Ecto neural progenitor cell (in vitro differentiated cells): ENCODE measurements at places on chromosomes 16 and 17.

DNA sequence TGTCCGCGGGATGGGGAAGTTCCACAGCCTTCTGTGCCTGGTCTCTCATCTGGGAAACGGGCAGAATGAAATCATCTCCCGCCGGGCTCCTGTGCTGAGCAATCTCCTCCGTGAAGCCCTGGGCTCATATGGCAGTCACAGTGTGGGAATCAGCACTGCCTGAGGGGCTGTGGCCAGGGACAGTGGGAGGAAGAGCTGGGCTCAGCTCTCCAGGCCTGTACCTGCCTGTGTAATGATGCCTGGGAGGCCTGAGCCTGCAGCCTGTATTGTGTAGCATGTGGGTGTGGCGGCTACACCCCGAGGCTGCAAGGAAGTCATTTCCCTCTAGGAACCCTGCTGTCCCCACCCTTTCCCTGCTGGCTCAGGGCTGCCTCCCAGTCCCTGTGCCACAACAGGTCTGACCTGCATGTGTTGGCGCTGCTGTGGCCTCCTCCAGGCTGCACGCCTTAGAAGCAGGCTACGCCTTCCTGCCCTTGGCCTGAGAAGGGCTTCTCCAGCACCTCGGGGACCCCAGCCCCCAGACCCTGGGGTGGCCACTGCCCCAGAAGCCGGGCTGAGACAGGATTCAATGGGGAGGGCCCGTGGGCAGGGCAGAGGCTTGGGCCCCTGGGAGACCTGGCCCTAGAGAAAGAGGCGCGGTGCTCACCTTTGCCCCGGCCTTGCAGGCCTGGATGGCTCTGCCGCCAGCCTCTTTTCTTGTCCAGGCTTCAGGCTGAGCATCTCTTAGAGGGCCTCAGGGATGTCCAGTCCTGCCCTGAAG, 2.1 kb downstream of the ITGB4 start:
- DNase-seq, result no peak

- DNase-seq, result no peak
These were observed 2.4 kb downstream of the SPN start for GRCh38 chr16:29665294-29666077.

DNA sequence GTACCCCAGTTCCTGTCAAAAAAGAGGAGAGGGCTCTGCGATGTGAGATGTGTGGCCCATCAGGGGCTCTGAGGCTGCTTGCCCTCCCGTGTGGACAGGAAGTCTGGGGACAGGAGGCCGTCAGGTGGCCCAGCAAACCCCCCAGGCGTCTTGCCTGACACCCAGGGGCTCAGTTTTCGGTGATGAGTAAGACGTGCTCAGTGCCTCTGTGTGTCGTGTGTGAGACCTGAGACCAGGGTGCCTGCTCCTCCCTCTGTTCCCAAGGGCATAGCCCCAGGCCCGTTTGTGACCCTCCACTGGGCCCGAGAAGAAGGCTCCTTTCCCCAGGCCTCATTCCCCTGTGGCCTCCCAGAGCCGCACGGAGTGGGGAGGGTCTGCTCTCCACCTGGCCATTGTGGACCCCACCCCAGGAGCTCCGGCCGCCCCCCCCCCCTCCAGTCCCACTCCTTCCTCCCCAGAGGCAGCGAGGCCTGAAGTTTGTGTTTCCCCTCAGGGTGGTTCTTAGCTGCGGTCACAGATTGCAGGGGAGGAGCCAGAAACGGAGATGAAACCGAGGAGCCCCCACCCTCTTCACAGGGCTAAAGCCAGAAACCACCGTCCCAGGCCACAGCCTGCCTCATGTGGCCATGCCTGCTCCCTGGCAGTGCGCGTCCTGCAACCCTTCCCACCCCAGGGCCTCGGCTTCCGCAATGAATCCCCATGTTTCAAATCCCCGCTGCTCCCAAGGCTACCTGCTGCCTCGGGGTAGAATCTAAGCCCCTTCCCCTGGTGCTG, 4.9 kb upstream of the ACTG1 start:
- DNase-seq, result peak; percentile 71

- peak; percentile 85 for DNase-seq
These were observed 15.2 kb downstream of the PIEZO1 start for GRCh38 chr16:88769617-88770460.

GRCh38 chr16:48022496-48022895, 133.3 kb downstream of the ABCC12 start:
- no peak for DNase-seq

DNA sequence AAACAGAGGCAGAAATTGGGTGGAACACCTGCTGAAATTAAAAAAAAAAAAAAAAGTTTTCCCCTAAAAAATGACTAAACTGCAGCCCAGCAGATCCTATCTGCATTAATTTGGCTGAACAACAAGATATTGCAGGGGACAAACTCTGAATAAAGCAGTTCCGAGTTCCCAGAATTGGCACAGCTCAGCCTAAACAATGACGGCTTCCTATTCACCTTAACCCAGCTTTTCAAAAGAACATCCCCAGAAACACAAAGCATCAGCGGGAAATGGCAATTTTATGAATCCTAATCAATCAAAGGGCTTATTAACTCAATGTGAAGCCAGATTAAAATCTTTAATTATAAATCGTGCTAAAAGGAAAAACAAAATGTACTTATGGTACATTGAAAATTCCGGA, 497.8 kb upstream of the ZFHX3 start:
- no peak for DNase-seq

DNA sequence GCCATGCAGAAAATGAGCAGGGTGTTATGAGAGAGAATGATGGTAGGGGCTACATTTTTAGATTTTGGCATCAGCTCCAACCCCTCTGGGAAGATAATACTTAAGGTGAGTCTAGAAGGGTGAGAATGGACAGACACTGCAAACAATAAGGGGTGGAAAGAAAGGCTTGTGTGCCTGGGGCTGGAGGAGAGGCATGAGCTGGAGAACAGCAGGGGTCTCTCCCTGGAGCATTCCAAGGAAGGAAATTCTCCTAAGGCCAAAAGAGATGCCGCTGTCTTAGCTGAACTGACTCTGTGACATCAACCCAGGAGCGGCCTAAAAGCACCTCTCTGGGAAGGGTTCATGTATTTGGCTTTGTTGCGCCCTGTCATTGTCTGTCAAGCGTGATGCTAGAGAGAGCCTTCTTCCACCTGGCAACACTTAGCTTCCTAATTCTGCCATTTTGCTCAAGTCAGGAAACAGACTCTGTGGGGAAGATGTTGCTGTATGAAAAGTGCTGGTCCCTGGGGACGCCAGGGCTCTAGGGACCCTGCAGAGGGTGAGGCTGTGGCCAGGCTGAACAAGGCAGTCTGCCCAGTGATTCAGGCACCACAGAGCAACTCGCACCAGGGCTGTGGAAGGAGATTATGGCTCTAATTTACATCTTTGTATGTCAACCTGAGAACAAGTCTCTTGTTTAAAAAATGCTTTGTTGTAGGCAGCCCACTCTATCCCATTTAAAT, 225.7 kb downstream of the CBLN1 start:
- DNase-seq, result no peak

- DNase-seq, result no peak
These were observed 12.9 kb downstream of the MILR1 start for GRCh38 chr17:64461788-64462187.

DNA sequence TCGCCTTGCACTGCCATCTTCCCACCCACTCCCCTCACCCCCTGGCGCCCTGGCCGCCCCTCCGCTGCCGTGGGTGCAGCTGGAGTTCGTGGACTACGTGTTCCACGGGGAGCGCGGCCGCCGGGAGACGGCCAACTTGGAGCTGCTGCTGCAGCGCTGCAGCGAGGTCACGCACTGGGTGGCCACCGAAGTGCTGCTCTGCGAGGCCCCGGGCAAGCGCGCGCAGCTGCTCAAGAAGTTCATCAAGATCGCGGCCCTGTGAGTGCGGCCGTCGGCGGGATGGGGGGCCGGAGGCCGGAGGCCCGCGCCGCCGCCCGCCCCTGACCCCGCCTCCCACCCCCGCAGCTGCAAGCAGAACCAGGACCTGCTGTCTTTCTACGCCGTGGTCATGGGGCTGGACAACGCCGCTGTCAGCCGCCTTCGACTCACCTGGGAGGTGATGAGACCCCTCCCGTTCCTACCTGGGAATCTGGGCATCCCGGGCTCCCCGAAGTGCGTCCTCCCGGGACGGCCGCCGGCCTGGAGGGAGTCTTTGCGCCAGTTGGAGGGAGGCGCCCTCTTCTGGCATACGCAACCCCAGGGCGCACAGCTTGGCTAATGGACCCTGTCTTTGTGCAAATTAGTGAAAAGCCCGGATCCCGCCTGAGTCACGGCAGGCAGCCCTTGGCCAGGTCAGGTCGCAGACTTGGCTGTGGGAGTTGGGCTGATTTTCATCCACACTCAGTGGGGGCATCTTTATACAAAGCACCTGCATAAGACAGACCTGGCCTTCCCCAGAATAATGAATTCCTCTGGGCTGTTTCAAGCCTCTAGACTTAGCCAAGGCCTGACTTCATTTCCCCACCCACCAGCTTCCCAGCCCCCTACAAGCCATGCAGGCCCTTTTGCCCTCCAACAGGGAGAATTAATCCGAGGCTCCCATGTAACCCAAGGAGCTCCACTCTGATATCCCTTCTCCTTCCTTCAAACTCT, 14.3 kb downstream of the RAPGEFL1 start:
- peak; percentile 91 for DNase-seq

DNA sequence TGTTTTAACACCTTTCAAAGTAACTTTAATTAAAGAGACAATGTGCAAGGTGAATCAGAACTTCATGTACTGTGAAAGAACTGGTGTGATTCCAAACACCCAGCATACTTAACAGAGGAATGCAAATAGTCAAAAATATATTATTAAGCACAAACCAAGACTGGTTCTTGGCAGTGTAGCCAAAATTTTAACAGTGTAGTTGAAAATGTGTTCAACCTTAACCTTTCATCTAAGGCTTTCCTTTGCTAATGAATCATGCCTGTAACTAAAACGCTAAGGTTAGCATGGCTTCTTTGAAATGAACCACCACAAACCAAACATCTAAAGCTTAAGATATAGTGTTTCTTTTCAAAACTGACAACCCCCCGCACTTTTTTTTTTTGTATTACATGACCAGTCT, 146.3 kb upstream of the AXIN2 start:
- DNase-seq, result no peak

GRCh38 chr17:19363460-19364035, 1.0 kb upstream of the B9D1 start:
- no peak for DNase-seq

DNA sequence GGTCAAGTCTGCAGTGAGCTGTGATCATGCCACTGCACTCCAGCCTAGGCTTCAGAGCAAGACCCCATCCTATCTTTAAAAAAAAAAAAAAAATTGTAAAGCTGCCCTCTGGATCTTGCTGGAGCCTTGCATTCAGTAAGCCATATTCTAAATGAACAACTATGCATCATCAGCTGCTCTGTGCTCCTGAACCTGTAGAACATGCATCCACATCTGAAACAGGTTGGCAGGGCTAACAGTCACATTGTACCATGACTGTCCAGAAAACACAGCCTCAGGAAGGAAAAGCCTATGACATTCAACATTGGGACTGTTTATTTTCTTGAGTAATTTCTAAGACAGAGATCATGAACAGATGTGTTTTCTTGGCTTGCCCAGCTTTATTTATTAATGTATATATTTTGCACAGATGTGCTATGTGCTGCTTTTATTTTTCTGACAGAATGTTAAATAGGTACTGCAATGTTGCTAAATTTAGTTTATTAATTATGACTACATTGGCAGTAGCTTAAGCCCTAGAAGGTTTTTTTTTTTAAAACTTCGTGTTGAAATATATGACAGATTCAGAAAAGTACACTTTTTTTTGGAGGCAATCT, 19.8 kb downstream of the ACSF2 start:
- no peak for DNase-seq

- no peak for DNase-seq
These were observed 93.9 kb downstream of the CEP112 start for GRCh38 chr17:66098040-66098439.

- DNase-seq, result no peak
These were observed 37.3 kb upstream of the MMD start for GRCh38 chr17:55458978-55459377.

DNA sequence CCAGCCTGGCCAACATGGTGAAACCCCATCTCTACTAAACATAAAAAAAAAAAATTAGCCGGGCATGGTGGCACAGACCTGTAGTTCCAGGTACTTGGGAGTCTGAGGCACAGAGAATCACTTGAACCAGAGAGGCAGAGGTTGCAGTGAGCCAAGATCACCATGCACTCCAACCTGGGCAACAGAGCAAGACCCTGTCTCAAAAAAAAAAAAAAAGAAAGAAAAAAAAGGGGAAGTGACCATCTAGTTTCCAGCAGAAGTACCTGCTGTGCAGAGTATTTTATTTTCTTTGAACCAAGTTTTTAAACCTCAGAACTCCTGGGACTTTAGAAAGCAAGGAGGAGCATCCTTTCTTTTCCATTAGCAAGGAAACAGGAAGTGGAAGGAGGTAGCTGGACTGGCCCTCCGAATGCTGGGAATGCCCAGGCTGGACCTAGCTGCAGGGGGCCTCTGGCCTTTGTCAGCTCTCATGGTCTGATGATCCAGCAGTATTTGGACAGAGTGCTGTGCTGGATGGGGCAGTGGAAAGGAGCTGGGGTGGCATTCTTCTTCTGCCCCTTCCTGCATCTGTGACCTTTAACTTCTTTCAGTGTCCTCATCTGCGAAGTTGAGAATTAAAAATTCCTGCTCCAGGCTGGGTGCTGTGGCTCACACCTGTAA, 6.6 kb downstream of the GID4 start:
- no peak for DNase-seq

GRCh38 chr16:23500862-23501225, 9.4 kb downstream of the GGA2 start:
- DNase-seq, result no peak

GRCh38 chr17:81434072-81434471, 38.8 kb downstream of the BAHCC1 start:
- DNase-seq, result no peak

GRCh38 chr17:74059479-74060240, 143.8 kb upstream of the RPL38 start:
- no peak for DNase-seq

- DNase-seq, result no peak
These were observed 372.1 kb downstream of the SOX9 start for GRCh38 chr17:72492941-72493340.
